ENCODE measurements at places on chromosomes 7 and 10.

DNA sequence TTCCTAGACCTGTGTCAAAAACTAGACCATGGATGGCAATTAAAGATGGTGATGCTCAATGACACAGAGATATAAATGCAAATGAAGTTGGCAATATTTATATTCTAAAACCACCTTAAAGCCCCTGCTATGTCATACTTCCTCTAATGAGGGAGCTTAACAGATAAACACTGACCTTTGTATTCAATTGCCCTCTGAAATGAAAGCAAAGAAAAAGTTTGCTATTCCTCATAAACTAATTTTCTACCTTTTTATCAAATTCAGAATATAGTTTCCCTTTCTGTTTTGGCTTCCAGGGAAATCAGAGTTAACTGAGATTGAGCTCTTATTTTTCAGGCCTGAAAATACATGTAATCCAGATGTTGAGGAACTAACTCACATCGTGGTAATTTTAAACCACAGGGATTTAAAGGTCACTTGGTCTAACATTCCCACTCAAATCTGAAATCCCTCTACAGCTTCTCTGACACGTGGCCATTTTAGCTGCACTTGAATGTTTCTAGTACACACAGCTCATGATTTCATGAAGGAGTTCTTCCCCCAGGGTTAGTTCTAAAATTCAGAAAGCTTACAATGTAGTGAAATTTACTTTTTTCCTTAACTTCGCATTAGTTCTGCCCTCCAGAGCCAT lies 37.9 kb upstream of the ABCB5 start:
- no peak for DNase-seq

DNA sequence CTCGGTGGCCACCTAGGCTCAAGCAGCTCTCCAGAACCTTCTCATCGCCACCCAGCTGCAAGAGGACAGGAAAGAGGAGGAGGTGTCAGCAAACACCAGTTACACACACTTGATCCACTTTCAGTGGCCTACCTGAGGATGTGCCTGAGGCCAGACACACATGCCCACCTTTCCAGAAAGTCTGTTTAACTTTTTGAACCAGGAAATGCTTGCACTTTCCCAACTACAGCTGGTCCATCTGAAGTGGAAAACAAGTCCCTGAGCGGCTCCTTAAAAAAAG lies 15.7 kb upstream of the CYREN start:
- DNase-seq: no peak

GRCh38 chr10:23171232-23171876 lies 20.8 kb upstream of the PTF1A start:
- no peak for DNase-seq

- DNase-seq: no peak
Measured at GRCh38 chr10:15046626-15047025, 2.9 kb downstream of the OLAH start.

- no peak for DNase-seq
Measured at GRCh38 chr7:26854876-26855855, 9.2 kb downstream of the SKAP2 start.

- no peak for DNase-seq
Measured at GRCh38 chr7:37421861-37422500, 26.7 kb downstream of the ELMO1 start.

- no peak for DNase-seq
Measured at GRCh38 chr10:22285130-22285529, 31.1 kb upstream of the COMMD3 start.

DNA sequence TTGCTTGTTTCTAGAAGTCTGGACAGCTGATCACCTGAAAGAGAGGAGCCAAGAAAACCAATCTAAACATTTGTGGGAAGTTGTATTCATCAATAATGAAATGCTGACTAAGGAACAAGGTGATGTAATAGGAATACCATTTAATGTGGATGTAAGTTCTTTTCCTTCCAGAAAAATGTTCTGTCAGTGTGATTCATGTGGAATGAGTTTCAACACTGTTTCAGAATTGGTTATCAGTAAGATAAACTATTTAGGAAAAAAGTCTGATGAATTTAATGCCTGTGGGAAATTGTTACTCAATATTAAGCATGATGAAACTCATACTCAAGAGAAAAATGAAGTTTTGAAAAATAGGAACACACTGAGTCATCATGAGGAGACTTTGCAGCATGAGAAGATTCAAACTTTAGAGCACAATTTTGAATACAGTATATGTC lies 39.8 kb upstream of the ZNF37A start:
- no peak for DNase-seq

- DNase-seq: no peak
Measured at GRCh38 chr10:116307455-116307854, 16.8 kb upstream of the CCDC172 start.

- DNase-seq: no peak
Measured at GRCh38 chr10:116207690-116208089, 65.3 kb downstream of the GFRA1 start.

DNA sequence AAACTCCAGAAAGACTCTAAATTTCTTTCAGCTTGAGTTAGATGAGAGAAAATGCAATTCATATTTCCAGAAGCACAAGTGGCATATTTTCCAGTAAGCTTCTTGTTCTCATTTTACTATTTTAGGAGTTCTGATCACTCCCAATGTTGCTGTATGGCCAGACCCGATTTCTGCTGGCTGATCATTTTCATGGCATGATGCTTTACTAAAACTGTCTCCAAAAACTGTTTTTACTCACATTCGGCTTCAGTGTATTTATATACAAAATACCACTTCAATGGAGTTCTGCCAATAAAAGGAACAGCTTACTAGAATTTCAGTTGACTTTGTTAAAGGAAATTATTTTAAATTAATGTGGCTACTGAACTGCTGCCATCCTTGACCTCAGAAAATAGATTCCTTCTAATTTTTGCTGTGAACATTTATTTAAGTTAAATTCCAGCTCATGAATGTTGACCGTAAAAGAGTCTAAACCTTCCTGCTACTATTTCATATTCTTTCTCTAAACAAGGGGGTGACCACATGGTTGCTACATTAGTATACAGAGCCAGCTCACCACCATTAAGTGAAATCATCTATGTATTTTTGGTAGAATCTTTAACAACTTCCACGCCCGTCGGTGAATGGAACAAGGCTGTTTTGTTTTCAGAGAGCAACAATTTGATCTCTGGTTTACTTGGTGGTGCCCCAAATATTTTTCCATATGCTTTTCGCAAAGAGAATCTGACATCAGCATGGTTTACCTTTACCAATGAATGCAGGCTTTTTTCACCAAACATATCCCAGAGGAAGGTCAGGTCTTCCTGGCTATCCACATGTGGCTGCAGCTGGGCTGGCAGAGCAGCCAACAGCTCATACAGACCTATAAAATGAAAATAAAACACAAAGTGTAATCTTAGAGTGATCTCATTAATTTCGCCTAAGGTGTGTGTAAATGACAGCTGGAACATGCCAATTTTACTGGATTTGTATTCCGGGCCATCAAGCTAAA lies 101.2 kb downstream of the MPP7 start:
- no peak for DNase-seq

Measured in NCI-H1105 treated with DMSO at 0.1 percent for 48 hours (cell line).